ENCODE measurements at places on chromosomes 4 and X.

DNA sequence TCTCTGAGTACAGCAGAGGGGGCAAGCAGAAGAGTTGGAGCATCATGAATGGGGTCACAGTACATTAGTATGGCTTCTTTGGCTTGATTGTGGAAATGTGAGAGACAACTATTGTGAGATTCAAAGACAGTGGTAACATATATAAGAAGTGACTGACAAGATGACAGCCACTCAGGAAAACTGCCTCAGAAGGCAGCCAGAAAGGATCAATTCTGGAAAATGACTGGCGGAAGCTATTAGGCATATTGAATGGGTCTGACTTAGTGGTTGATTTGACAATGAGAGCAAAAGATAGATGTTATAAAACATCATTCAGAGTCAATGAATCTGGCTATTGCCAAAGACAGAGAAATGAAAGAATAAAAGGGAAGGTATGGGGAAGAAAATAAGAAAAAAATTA, 345.5 kb upstream of the MAGEB2 start:
- no peak for DNase-seq

- no peak for DNase-seq
These were observed 51.9 kb downstream of the EVC2 start for GRCh38 chr4:5656415-5656814.

GRCh38 chrX:107448625-107448997, 841 bp upstream of the FRMPD3 start:
- DNase-seq, result no peak

GRCh38 chr4:152090543-152090942, 329.7 kb upstream of the GATB start:
- no peak for DNase-seq

DNA sequence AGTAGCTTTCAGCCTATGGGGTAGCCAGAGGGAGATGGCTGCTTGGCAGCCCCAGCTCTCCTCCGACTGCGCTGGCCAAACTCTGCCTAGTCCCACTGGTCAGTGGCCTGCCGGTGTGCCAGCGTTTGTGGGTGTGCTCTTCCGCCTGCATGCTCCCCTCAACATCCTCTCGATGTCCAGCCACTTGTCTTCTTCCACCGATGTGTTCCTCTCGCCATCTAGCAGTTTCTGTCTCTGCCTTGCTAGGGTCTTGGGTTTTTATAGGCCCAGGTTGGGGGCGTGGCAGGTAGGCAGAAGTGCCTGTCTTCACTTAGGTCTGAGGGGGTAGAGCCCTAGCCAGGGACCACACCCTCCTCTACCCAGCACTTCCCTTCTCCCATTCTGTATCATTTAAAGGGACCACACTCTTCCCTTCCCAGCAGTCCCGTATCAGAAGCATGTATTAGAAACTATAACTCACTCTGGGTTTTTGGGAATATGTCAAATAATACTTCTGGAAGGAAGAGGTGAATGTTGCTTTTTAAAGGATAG, 124.4 kb downstream of the KDM6A start:
- DNase-seq, result no peak

- no peak for DNase-seq
These were observed 94.5 kb downstream of the SRPX start for GRCh38 chrX:38126179-38126578.

All from inflammatory macrophage treated with lipopolysaccharide for 1 hour (primary cell).